ENCODE measurements at places on chromosomes 2 and 18. TPM values are rescaled to one million over a fixed set of nuclear protein-coding genes. Genes with fewer than 3 reads are reported as not detected.

RAPGEF4 gene
- 12.8 TPM for total RNA-seq

COBLL1 gene
- 75.8 TPM for total RNA-seq

SPATA3 gene
- not detected for total RNA-seq

SH2D6 gene
- total RNA-seq, result not detected

SLC30A3 gene
- total RNA-seq, result not detected

NCOA1 gene
- 83.4 TPM for total RNA-seq

INHBB gene
- 60.6 TPM for total RNA-seq

MERTK gene
- 21.0 TPM for total RNA-seq

Measured in breast epithelium (tissue), 4 donors.